Trophoblast cell (in vitro differentiated cells and primary cell): ENCODE measurements at places on chromosomes 12 and 14.

GRCh38 chr12:109731806-109732205 is 18.2 kb downstream of the FAM222A start:
- H3K27me3 ChIP-seq, result no peaks in the 10 kb centered on the region
- H3K36me3 ChIP-seq, result no peaks in the 10 kb centered on the region
- no peaks in the 10 kb centered on the region for H3K4me1 ChIP-seq
- no peak overlapping the region for H3K4me3 ChIP-seq
- no peak for DNase-seq

GRCh38 chr12:66808606-66809005 is 129.7 kb upstream of the GRIP1 start:
- no peak overlapping the region for H3K4me3 ChIP-seq
- no peaks in the 10 kb centered on the region for H3K4me1 ChIP-seq
- no peaks in the 10 kb centered on the region for H3K27me3 ChIP-seq
- H3K27ac ChIP-seq, result no peak overlapping the region
- H3K36me3 ChIP-seq, result no peaks in the 10 kb centered on the region

- DNase-seq, result peak; percentile 53
- H3K36me3 ChIP-seq, result no peaks in the 10 kb centered on the region
- H3K4me1 ChIP-seq, result no peaks in the 10 kb centered on the region
- no peak overlapping the region for H3K4me3 ChIP-seq
Measured at GRCh38 chr12:78120866-78121560, 290.3 kb downstream of the NAV3 start.

DNA sequence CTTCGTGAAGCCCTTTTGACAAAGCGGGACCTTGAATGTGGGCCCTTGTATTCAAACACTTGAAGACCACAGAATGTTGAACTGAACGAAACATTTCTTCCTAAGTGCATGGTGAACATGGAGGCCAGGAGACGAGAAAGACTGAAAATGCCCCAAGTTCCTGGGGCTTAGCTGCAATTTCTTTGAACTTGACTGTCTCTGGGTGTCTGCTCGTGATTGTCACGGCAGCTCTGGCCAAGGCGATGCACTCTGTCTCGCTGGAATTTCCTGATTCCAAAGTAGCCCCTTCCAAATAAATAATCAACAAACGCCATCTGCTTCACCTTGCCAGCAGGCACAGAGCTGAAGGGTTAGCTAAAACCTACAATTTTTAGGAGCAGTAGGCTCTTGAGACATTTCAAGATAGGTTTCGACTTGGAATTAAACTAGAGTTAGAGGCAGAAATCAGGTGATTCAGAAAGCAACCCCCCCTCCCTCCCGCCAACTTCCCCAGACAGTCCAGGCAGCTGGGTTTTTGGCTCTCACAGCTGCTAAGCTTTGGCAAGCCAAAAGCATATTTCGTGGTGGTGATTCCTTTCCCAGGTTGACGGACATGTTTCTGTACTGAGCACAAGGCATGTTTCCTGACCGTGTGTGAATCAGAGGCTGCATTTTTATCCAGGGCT is 13.5 kb upstream of the IRF2BPL start:
- no peaks in the 10 kb centered on the region for H3K27me3 ChIP-seq
- H3K36me3 ChIP-seq, result no peaks in the 10 kb centered on the region
- H3K4me1 ChIP-seq, result peaks cover 46% of the 10 kb centered on the region
- DNase-seq, result peak; percentile 75
- no peak overlapping the region for H3K4me3 ChIP-seq

GRCh38 chr12:32089156-32089555 is 17.5 kb upstream of the BICD1 start:
- no peaks in the 10 kb centered on the region for H3K36me3 ChIP-seq
- H3K4me3 ChIP-seq, result no peak overlapping the region
- no peaks in the 10 kb centered on the region for H3K4me1 ChIP-seq
- DNase-seq, result no peak

- DNase-seq, result peak; percentile 39
- H3K36me3 ChIP-seq, result no peaks in the 10 kb centered on the region
- no peak overlapping the region for H3K27ac ChIP-seq
- no peaks in the 10 kb centered on the region for H3K27me3 ChIP-seq
- H3K4me1 ChIP-seq, result no peaks in the 10 kb centered on the region
Measured at GRCh38 chr12:42130672-42131402, 13.8 kb downstream of the GXYLT1 start.

DNA sequence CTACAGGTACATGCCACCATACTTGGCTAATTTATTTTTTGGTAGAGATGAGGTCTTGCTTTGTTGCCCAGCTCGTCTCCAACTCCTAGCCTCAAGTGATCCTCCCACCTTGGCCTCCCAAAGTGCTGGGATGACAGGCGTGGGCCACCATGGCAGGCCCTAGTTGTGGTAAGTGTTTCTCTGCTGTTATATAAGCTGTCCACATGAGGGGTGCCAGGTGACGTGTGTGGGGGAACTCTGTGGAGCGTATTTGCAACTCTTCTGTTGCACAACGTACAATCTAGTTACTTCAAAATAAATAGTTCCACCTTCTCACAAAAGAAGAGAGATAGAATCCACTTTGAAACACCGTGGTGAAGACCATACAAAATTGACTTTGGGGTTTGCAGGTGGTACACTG is 125.1 kb downstream of the NCOR2 start:
- DNase-seq, result no peak
- H3K4me1 ChIP-seq, result peaks cover 10% of the 10 kb centered on the region
- no peak overlapping the region for H3K27ac ChIP-seq
- H3K4me3 ChIP-seq, result no peak overlapping the region
- H3K36me3 ChIP-seq, result peaks cover 30% of the 10 kb centered on the region

DNA sequence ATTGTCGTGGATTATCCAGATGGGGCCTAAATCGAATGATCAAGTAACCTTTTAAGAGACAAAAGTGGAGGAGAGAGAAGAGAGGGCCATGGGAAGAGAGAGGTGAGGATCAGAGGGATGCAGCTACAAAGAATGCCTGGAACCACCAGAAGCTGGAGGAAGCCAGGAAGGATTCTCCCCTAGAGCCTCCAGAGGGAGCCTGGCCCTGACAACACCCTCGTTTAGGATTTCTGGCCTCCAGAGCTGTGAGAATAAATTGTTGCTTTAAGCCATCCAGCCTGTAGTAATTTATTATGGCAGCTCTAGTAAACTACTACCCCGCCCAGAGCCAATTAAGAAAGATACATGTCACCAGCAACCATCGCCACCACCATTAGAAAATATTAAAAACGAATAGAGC is 46.2 kb upstream of the GSC start:
- no peak for DNase-seq
- no peaks in the 10 kb centered on the region for H3K27me3 ChIP-seq
- no peak overlapping the region for H3K4me3 ChIP-seq
- H3K27ac ChIP-seq, result no peak overlapping the region
- H3K4me1 ChIP-seq, result no peaks in the 10 kb centered on the region

GRCh38 chr12:39272871-39273655 is 169.9 kb downstream of the KIF21A start:
- no peaks in the 10 kb centered on the region for H3K4me1 ChIP-seq
- H3K27me3 ChIP-seq, result no peaks in the 10 kb centered on the region
- peak; percentile 28 for DNase-seq
- no peak overlapping the region for H3K4me3 ChIP-seq
- H3K27ac ChIP-seq, result no peak overlapping the region
